Activated CD8-positive, alpha-beta T cell treated with anti-CD3 and anti-CD28 coated beads for 36 hours (primary cell): ENCODE measurements at places on chromosomes 1 and 21. TPM values are rescaled to one million over a fixed set of nuclear protein-coding genes. Genes with fewer than 3 reads are reported as not detected.

Gene PTGFR
- total RNA-seq: not detected

Gene VCAM1
- 0.83 TPM for total RNA-seq

Gene UBE2U
- not detected for total RNA-seq

Gene CAPN9
- not detected for total RNA-seq

Gene PTCH2
- total RNA-seq: 0.13 TPM

Gene XCL1
- total RNA-seq: 114 TPM

- DNase-seq: no peak
Measured at GRCh38 chr1:15328351-15329103, 81.2 kb upstream of the EFHD2 start.

DNA sequence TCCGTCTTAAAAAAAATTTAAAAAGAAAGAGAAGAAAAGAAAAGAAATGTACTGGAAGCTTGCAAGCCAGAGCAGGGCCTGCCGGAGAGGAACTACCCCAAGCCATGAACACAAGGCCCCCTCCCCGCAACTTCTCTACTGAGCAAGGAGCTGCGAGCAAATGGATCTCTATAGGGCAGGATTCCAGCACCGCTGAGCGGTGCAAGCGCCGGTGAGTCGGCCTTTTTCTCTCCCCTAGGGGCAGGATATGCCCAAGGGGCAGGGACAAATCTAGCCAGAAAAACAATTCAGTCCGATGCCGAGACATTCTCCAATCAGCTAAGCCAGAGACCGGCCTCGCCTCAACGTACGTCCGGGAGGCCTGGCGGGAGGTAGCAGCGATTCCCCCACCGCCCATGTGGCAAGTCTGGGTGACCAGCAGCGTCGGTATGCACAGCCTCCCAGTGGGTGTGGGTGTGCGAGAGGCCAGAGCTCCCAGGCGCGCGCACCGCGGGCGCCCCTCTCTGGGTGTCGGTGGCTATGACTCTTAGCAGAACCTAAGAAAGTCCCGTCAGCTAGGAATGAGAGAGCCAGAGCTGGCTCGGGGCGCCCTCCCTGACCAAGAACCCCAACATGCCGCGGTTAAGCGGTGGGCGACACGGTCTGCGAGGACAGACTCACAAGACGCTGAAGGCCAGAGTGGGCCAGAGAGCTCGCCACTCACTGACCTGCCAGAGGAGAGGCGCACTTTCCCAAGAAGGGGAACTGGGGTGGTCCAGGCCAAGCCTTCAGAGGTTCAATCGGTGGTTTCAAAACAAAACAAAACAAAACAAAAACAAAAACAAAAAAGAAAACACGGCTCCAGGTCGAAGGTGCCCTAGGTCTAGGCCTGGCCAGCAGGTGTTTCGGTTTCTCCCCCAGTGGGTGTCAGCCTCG, 1.9 kb downstream of the CSMD2 start:
- DNase-seq: peak; percentile 62

DNA sequence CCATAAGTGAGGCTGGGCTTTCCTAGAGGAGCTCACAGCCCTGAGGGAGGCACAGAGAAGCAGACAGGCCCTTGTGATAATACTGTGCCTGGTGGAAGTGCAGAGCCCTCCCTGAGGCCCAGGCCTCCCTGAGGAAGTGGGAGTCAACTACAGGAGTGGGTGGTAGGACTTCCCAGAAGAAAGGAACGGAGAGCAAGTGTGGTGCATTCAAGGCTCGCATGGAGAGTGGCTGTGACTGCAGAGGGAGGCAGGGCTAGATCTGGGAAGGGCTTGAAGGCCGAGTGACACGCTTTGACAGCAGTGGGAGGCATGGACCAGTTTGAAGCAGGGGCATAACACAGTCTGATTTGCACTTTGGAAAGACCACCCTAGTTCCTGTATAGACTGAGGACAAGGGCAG, 37.3 kb downstream of the AZIN2 start:
- no peak for DNase-seq

GRCh38 chr1:65577278-65577677, 156.8 kb downstream of the LEPR start:
- no peak for DNase-seq

- DNase-seq: no peak
Measured at GRCh38 chr1:221503268-221503667, 238.6 kb downstream of the DUSP10 start.

- DNase-seq: no peak
Measured at GRCh38 chr21:28885853-28886177, 106.9 kb downstream of the LTN1 start.

DNA sequence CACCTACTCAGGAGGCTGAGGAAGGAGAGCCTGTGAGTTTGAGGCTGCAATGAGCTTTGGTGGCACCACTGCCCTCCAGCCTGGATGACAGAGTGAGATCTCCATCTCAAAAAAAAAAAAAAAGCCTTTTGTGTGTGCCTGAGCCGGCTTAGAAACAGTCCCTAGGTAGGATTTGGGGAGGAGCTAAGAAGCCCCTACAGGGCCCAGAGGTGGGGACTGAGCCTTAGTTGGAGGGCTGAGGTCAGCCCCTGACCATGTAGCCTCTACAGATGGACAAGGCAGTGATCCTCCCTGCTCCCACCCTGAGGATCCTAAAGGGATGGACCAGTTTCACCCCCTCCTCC, 2.5 kb downstream of the ADAMTSL4 start:
- DNase-seq: no peak

DNA sequence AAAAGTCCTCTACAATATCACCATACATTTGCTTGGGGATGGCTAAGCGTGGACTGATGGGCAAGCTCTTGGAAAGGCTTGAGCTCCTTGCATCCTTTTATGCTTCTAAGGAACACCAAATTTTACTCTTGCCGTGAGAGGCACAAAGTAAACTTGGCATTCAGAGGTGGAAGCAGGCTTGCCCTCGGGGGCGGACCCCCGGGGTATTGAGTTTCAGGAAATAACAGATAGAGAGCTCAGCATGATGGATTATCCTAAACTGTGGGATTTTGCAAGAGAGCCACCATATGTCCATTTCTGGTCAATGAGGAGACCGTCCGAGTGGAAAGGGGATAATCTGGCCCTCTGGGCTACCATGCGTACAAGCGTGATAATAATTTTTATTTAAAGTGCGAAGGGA, 14.0 kb downstream of the IFI16 start:
- no peak for DNase-seq

DNA sequence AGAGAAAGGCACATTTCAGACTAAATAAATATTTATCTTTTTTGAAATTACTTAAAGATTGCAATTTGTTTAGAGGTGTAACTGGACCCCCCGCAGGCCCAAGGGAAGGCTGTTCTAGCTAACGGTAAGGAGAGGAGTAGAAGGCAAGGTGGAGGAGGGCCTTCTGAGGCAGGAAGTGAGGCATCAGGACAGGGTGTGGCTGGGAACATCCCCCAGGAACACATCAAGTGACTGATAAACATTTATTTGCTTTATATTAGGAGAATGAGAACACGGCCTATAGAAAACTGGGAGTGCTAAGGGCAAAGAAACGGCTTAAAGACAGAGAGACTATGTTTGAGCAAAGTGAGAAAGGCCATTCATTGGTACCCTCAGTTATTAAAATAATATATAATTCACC, 23.2 kb downstream of the HIVEP3 start:
- DNase-seq: no peak

GRCh38 chr1:167438171-167439138, 79.9 kb downstream of the CD247 start:
- DNase-seq: peak; percentile 35

GRCh38 chr1:9136932-9137331, 8.0 kb upstream of the GPR157 start:
- no peak for DNase-seq

GRCh38 chr1:97636941-97637340, 283.9 kb downstream of the DPYD start:
- DNase-seq: no peak
